ENCODE measurements at places on chromosomes 5 and 9.

DNA sequence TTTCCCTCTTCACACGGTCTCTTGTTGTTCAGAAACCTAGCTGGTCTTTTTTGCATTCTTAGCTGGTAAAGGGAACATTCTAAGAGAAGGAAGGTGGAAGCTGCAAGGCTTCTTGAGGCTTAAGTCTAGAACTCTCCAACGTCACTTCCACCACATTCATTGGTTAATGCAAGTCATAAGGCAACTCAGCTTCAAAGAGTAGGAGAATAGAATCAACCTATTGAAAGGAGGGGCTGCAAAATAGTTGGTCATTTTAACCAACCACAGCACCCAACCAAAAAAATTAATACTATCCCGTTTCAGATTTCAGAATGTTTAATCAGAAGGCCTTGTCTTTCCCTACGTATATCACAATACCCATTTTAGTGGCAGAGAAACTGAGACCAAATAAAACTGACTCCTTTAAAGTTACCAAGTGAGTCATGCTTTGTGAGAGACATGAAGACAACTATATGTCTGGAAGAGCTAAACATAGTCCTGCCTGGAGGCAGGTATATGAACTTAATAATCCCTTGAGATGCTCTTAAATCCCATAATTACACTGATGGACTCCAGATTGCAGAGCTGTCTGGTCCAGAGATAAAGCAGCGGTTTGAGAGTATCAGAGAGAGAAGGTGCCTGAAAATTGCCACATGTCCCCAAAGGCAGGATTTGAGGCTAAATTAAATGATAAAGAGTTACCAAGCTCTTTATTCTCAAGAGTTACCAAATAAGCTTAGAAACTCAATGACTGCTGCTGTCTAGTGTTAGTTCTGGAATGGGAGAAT, 14.4 kb downstream of the DOCK8 start:
- no peak for DNase-seq

DNA sequence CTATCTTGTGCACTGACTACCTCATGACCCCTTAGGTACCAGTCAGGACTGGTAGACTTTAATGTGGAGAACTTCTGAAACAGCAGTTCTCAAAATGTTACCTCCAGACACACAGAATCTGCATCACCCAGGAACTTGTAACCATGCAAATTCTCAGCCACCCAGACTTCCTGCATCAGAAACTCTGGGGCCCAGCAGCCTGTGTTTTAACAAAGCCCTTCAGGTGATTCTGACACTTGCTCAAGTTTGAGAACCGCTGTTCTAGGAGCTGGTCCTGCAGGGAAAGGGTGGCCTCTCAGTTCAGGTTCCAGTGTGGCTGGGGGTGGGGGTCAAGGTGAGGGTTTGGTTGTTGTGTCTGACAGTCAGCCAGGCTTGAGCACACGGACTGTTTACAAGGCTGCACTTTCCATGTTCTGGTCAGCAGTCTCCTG, 28.4 kb downstream of the ZFP62 start:
- DNase-seq: no peak

GRCh38 chr5:76766746-76767145, 50.8 kb downstream of the F2R start:
- no peak for DNase-seq

- no peak for DNase-seq
Measured at GRCh38 chr5:126138281-126138931, 284.8 kb upstream of the GRAMD2B start.

DNA sequence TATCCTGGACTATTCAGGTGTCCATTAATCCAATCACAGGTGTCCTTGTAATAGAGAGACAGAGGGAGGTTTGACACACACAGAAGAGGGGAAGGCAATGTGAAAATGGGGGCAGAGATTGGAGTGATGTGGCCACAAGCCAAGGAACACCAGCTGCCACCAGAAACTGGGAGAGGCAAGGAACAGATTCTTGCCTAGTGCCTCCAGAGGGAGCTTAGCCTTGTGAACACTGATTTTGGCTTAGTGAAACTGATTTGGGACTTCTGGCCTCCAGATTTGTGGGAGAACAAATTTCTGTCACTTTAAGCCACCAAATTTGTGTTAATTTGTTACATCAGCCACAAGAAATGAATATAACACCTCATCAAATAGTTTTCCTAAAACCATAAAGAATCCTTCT, 416.2 kb downstream of the ENC1 start:
- DNase-seq: no peak

DNA sequence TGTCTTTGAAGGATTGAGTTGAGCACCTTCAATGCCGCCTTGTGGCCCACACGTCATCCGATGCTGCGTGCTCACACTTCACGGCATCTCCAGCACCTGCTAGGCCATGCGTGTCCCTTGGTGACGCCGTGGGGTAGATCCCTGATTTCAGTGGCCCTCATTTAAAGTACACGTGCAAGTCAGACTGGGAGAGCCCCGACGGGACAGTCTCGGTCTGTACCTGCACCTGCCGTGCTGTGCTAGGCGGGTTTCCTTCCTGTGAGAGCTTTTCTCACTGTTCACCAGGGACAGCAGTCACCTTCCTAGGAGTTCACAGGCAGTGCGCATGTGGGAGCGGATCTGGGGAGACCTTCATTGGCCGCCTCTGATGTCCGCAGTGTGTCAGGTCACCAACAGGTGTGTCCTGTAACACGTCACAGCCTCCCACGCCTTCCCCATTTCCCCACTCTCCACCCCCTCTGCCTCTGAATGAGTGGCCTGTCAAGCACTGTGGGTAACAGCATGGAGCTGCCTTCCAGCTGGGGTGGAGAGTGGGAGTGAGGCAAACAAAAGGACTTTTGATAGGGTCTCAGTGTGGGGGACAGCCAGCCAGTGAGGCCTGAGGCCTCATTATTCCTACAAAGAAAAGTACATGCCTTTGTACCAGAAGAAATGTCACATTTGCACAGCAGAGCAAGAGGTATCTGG, 236.4 kb downstream of the FANCC start:
- DNase-seq: no peak

DNA sequence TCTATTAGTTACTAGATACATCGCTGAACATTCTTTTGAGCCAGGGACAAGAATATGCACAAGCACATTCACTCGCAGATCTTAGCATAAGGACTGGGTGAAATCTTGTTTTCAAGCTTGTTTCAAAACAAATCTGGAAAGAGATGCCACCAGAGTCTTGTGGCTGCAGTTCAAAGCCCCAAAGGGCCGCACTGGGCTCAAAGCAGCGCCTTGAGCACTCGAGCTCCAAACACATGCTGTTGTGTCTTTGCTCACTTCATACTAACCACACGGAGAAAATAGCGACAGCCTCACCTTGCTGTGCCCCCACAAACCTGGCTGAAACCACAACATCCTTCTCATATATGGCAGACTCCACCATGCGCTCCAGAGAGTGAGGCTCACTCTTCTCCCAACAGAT, 34.2 kb upstream of the IL7R start:
- DNase-seq: no peak

DNA sequence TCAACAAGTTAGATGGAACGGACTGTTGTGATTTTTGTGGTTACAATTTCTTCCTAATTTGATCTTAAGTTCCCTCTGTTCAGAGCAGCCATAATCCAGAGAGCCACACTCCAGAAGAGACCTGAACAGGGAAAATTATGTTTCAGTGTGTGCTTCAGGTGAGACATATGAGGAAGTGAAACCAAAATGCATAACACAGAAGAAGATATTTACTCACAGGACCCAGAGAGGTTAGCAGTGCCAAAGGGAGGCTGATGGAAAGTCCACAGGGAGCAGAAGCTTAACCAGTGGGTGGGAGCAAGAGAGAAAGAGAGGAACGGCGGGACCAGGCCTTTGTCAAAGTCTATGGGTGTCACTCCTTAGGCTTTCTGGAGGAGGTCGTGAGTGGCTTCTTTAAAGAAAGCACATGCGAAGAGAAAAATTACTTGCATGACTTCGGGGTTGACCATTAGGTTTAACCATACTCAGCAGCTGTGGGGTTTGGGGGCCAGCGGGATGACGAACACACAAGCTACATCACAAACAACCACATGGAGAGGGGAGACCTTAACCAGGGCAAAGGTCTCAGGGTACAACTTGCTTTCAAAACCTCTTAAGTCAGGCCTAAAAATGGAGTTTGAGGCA, 141.4 kb downstream of the MED10 start:
- no peak for DNase-seq

- DNase-seq: no peak
Measured at GRCh38 chr5:132233081-132233480, 5.4 kb upstream of the P4HA2 start.

Data from H54 (cell line).